ENCODE measurements at places on chromosomes 11 and 22.

DNA sequence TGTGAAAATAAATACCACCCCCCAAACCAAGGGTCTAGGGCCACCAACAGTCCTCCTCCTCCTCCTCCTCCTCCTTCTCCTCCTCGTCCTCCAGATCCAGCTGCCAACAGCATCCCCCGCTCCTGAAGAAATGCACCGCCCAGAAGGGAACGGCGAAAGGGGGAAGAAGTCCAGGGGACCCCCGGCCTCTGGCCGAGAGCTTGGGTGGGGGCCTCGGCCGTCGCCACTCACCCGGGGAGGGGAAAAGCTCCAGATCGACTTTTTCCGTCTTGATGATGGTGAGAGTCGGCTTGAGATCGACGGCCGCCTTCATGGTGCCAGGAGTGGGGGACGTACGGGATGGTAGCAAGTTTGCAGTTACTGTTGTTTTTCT, 65.7 kb downstream of the ETS1 start:
- no peak for DNase-seq

DNA sequence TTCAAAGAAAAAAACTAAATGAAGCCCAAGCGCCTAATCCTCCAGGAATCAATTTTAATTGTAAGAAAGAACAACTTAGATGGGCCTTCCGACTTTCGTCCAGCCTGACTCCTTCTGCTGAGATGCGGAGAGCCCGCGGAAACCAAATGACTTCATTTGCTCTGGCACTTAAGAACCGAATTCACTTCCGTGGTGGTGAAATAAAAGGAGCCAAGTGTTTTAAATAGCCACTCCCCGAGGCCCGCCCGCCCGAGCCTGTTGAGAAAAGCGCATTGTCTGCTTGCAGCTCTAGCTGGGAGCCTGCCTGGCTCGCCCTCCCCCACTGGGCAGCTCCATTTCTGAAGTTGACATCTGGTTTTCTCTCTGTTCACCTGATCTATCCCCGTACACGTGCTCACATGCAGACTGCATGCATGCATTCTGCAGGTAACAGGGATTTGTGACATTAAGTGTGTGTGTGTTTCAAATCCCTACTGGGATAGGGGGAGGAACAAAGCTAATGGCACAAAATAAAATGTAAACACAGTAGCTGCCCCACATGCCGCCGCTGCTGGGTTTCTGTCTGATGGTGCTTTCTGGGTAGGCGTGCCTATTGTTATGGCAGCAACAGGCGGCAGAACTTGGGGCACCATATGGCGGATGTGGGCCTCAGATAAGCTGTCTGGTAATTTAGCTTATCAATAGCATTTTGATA, 6.2 kb downstream of the TEAD1 start:
- DNase-seq, result peak; percentile 82

GRCh38 chr11:119030029-119030328, 698 bp downstream of the SLC37A4 start:
- DNase-seq, result no peak

GRCh38 chr11:78429209-78429608, 11.6 kb upstream of the GAB2 start:
- DNase-seq, result no peak

GRCh38 chr11:32148895-32149294, 58.0 kb downstream of the RCN1 start:
- DNase-seq, result no peak

DNA sequence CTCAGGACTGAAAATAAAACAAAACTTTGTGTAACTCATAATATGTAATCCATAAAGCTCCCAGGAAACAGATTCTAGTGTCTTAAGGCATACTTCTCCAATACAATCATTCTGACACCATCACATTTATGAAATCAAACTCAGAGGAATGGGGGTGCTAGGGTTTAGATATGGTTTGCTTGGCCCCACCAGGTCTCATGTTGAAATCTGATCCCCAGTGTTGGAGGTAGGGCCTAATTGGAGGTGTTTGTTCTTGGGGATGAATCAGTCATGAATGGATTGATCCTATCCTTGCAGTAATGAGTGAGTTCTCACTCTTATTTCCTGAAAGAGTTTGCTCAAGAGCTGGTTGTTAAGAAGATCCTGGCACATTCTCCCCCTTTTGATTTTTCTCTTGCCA, 380.9 kb downstream of the ETS1 start:
- no peak for DNase-seq

GRCh38 chr22:27080863-27081262, 423.5 kb downstream of the MIAT start:
- DNase-seq, result no peak
